Progenitor cell of endocrine pancreas (in vitro differentiated cells): ENCODE measurements at places on chromosomes 7 and 10.

DNA sequence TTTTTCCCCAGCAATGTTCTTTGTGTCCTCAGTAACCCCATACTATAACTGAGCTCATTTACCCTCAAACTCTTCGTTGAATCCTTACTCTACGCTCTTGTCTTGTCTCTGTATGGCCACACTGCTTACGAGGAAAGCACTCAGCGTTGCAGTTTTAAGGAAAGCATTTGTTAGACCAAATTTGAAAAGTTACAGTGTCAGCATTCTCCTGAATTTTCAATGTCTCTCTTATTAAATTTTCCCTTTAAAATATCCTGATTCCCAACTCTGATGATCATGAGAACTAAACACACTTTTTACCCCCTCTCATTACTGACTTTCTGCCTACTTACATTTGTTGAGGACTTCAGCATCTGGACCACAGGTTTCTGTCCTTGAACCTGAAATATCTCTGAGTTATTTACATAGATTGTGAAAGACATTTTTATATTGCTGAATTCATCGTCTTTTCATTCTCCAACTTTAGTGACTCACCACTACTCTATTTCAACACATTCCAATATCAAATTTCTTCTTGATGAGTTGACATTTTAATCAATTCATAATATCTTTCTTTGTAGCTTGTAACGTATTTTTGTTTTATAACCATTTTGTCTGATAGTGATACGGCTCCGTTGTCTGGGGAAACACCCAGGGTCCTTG lies 19.8 kb upstream of the VWDE start:
- no peak overlapping the region for H3K4me3 ChIP-seq
- H3K4me1 ChIP-seq: no peaks in the 10 kb centered on the region
- DNase-seq: no peak
- H3K27ac ChIP-seq: no peak overlapping the region

DNA sequence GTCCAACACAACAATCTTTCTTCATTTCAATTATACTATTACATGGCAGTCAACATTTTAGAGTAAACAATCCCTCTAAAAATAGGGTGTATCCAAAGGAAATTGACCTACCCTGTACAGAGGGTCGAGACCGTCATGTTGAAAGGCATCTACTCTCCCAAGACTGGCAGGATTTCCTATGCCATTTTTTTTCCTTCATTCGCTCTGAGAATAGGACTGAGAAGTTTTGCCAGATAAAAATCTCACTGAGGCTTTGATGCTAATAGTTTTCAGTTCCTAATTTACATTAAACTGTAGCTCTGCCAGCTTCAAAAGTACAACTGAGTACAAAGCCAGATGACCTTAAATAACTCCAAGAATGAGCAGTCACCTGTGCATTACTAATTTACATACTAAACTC lies 84.5 kb upstream of the SEMA3C start:
- H3K27me3 ChIP-seq: no peaks in the 10 kb centered on the region
- DNase-seq: no peak
- H3K36me3 ChIP-seq: no peaks in the 10 kb centered on the region
- H3K4me3 ChIP-seq: no peak overlapping the region
- H3K4me1 ChIP-seq: peaks cover 2% of the 10 kb centered on the region
- H3K27ac ChIP-seq: no peak overlapping the region

DNA sequence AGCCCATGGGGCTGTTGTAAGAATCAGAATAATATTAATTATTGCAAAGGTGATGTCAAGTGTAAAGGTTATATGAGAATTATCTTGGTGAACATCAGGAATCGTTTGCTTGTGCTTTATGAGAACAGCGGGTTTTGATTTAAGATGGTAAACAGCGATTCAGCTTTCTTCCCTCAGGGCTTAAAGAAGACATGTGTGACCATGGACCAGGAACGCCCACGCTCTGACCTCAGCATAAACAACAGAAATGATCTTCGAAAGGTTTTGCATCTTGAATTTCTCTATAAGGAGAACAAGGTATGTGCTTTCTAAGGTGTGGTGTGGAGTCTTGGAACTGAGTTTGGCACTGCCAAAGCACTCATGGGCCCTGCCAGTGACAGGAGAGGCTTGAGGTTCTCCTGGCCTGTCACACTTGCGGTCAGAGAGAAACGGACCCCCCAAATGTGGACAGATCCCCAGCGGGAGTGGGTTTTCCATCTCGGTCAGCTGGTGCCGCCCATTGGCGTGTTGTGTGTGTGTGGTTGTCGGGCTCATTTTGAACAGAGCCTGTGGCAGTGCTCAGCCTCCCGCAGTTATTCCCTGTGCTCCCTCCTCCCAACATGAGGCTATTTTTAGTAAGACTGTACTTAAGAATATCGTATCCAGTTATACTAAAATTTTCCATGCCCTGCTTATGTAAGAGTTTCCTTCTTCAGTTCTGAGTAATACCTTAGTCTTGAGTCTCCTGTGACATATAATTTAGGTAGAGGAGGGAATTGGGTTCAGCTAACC lies 7.2 kb downstream of the MINDY4 start:
- DNase-seq: no peak
- H3K27me3 ChIP-seq: no peaks in the 10 kb centered on the region
- H3K4me1 ChIP-seq: no peaks in the 10 kb centered on the region
- no peak overlapping the region for H3K4me3 ChIP-seq
- peaks cover 17% of the 10 kb centered on the region for H3K36me3 ChIP-seq
- H3K27ac ChIP-seq: no peak overlapping the region

DNA sequence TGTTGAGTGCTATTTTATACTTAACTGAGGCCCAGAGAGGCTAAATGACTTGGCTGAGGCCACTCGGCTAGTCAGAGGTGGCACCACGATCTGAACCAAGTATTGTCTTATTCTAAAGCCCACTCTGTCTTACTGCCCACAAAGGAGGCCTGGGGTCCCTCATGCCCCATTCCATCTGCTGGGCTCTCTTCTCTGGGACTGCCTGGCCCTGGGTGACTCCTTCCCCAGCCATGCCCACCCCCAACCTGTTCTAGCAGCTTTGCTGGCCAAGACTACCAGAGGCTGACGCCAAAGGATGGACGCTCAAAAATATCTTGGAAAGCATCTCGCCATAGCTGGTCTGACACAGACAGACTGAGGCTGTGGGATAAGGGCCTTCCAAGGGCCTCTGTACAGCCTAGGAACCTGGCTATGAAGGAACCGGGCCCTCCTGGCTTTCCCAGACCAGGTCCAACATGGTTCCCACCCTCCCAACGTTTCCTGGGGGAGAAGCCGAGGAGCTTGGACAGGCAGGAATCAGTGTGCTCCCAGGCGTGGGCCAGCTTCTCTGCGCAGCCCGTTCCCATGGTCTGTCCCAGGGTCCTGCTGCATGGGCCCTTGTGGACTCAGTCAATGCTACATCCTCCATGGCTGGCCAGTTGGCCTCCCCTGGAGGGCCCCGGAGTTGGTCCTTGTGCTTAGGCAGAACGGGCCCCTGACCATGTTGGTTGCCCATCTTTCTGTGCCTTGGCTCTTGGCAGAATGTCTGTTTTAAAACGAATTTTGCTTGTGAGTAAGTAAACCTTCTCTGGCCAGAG lies 11.7 kb downstream of the HSPA12A start:
- no peaks in the 10 kb centered on the region for H3K36me3 ChIP-seq
- peaks cover 11% of the 10 kb centered on the region for H3K27me3 ChIP-seq
- no peak overlapping the region for H3K27ac ChIP-seq
- H3K4me3 ChIP-seq: no peak overlapping the region
- no peaks in the 10 kb centered on the region for H3K4me1 ChIP-seq
- DNase-seq: no peak
